Activated T-cell treated with anti-CD3 and anti-CD28 coated beads, Interleukin-2, amount 50 U/mL, for 72 hours (primary cell): ENCODE measurements at places on chromosomes 5 and 9. TPM values are rescaled to one million over a fixed set of nuclear protein-coding genes. Genes with fewer than 3 reads are reported as not detected.

DNA sequence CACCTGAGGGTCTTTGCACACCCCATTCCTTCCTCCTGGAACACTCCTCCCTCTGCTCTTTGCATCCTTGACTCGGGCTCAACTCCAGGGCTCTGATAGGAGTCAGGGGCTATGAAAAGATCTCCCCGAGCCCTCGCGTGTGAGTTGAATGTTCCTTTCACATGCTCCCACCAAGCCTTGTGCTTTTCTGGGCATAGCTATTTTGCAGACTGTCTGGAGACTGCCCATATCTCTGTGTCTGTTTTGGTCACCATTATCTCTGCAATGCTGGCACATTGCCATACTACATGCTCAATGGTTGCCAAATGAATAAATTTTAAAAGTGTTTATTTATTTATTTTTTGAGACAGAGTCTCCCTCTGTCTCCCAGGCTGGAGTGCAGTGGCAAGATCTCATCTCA, 56.9 kb upstream of the PLPP1 start:
- H3K27me3 ChIP-seq, result no peaks in the 10 kb centered on the region
- peak overlapping the region; percentile 9 for H3K4me3 ChIP-seq
- H3K4me1 ChIP-seq, result peaks cover 36% of the 10 kb centered on the region
- no peak overlapping the region for H3K27ac ChIP-seq

DNA sequence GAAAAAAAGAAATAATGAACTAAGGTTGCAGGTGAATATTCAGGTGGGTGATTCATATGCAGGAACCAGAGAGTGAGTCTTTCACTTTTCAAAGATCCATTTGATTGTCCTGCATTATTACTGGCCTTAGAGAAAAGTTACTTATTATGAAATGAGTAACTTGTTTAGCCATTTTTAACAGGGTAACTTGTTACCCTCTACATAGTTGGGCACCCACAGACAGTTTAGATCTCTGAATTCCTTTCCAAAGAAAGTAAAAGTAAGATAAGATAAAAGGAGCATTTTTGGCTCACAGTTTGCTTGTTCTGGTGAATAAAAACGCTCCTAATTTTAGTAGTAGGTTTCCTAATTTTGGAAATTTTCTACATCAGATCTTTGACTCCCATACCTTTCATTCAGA, 54.1 kb upstream of the DAB2 start:
- H3K4me3 ChIP-seq, result no peak overlapping the region
- H3K27ac ChIP-seq, result no peak overlapping the region
- no peaks in the 10 kb centered on the region for H3K4me1 ChIP-seq

The SCGB3A2 gene
- not detected for total RNA-seq

DNA sequence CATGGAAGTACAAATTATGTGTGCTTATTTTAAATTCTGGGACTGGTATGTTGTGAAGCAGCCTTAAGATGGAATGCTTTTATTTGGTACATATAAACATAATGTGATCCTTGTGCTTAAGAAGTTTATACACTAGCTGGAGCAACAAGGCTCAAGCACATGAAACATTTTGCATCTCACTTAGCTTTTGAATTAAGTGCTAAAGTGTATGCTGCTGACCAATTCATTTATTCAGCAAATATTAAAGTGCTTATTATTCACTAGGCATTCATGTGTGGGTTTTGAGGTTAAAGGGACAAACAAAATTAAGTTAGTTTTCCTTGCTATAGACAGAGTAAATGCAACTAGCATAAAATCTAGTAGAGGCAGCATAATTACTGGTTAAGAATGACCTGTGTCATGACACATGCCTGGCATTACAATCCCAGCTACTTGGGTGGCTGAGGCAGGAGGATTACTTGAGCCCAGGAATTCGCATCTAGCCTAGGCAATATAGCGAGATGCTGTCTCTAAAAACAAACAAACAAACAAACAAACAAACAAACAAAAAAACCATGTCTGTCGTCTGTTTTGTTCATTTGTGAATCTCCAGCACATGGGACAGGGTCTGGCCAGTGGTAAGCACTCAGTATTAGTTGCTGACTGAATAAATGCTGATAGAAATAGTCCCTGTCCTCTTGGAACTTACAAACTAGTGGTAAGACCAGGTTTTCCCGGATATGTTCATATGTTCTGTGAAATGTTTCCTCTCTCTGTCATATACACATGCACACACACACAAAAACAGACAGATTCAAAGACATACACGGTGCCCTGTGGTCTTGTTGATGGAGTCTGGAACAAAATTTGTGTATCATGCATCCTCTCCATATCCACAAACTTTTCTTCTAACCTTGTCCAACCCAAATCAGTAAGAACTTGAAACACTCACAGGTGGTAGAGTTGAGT, 41.9 kb upstream of the TNFAIP8 start:
- H3K27me3 ChIP-seq, result no peaks in the 10 kb centered on the region
- DNase-seq, result no peak
- peak overlapping the region; percentile 72 for H3K4me3 ChIP-seq
- peaks cover 97% of the 10 kb centered on the region for H3K4me1 ChIP-seq
- H3K36me3 ChIP-seq, result peaks cover 8% of the 10 kb centered on the region
